ENCODE measurements at places on chromosomes 7 and 10. TPM values are rescaled to one million over a fixed set of nuclear protein-coding genes. Genes with fewer than 3 reads are reported as not detected.
A peak's percentile ranks its signal among the peaks of the same experiment; 100 is the strongest.

The CYP2C19 gene
- total RNA-seq, result 0.12 TPM

The SFTPA2 gene
- total RNA-seq, result not detected

The SFRP5 gene
- total RNA-seq, result not detected

The FOXI2 gene
- not detected for total RNA-seq

The SH2D4B gene
- total RNA-seq, result 0.05 TPM

The GPRIN2 gene
- total RNA-seq, result not detected

The DGKI gene
- total RNA-seq, result 2.7 TPM

The GNGT1 gene
- total RNA-seq, result not detected

DNA sequence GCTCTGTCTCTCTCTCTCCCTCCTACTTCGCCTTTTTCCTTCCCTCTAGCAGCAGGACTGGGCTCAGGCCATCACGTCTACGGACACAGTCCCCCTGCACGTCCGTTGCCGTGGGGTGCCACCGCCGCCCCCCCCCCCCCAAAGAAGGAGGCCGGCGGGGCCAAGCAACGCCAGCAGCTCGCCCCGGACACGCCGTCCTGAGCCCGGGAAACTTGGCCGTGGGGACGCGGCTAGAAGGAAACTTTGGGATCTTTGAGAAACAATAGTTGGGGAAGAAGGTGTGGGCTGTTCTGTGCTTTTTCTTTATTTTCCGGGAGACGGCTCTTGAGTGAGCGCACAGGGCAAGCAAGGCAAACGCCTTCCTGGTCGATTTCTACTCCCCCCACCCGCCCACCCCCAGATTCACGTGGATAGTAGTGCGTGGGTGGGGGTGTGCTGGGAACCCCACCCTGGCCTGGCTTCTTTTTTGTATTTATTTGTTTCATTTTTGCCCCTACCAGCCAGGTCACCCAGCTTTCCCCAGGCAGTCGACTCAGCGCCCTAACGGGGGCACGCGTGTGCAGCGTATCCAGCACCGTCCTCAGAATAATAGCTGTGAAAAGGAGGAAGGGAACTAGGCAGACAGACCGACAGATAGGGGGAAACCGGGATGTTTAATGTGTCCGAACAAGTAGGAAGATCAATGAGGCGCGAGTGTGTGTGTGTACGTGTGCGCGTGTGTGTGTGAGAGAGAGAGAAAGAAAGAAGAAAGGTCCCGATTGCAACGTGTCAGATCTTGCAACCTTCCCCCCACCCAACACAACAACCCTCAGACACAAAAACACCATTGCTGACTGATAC is 1.4 kb downstream of the MXI1 start:
- DNase-seq, result peak; percentile 62

DNA sequence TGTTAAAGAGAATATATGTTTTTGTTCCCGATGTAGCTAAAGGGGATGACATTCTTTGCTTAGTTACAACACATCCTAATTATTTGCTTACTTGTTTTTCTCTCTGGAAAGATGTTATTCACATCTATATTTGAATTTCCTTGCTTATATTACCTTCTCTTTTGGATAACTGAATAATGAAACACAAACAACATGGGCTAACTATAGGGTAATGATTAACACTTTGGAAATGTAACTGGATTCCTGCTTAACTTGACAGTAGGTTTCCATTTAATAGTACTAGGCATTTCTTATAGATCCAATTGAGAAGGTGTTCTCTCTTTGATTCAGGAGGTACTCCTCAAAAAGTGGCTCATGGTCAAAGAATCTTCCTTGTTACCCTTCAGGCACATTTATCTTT is 141.1 kb downstream of the CCSER2 start:
- no peak for DNase-seq

GRCh38 chr7:141451232-141451631 is 100.0 kb upstream of the AGK start:
- no peak for DNase-seq

DNA sequence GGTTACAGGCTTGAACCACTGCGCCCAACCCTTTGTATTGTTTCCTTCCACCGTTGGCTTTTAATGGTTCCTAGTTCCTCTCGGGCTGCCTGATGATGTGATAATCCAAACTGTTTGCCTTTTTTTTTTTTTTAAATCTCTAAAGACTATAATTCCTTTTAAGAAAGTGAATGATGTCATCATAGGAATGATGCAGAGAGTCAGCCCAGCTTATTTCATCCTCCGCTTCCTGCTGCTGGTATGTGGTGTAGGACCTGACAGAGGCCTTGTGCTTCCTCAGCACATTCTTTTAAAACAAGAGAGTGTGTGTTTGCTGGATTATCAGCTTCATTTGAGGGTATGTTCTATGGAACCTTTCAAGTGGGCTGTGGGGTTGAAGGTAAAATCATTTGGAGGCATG is 241.4 kb downstream of the LRMDA start:
- DNase-seq, result no peak

DNA sequence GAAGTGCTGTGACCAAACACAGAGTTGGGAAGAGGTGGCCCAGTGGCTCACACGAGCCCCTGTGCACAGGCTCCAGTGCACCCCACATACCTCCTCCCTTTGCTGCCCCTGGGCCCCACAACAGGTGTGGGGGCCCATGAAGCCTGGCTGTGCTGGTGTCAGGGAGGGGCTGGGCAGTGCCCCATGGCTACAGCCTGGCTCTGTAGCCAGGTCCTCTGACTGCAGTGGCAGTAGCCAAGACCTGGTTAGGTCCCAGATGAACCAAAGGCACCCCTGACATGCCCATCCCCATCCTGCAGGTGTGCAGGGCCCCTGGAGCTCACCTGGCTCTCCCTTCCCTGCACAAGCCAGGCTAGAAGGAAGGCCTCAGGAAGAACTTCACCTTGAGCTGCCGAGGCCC is 176.3 kb downstream of the GRID1 start:
- no peak for DNase-seq

DNA sequence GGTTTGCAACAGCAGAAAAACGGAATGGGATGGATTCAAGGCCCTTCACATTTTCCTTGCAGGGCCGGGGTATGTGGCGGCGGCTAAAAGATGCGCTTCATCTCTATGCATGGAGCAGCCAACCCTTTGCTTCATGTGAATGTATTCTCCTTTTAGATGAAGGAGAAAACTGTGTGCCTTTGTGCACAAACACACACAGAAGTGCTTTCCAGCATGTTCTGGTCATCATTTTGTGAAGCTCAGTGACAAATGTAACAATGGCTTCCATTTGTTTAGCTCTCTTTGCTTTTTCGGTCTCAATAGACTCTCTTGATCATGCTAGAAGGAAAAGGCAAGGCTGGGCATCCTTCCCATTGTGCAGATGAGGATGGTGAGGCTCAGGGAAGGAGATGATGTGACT is 161.7 kb upstream of the MKI67 start:
- DNase-seq, result no peak

GRCh38 chr10:132023092-132023811 is 41.5 kb upstream of the BNIP3 start:
- peak; percentile 86 for DNase-seq

DNA sequence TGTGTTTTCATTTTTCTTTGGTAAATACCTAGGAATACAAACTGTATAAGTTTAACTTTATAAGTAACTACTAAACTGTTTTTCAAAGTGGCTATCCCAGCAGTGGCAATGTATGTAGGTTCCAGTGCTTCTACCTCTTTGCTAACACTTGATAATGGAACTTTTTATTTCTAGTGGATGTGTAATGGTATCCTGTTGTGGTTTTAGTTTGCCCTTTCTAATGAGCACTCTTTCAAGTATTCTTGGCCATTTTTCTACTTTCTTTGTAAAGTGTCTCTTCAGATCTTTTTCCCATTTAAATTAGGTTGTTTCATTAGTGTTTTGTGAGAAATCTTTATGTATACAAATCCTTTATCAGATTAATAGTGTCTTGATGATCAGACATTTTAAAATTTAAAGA is 4.6 kb downstream of the KIF20B start:
- no peak for DNase-seq

DNA sequence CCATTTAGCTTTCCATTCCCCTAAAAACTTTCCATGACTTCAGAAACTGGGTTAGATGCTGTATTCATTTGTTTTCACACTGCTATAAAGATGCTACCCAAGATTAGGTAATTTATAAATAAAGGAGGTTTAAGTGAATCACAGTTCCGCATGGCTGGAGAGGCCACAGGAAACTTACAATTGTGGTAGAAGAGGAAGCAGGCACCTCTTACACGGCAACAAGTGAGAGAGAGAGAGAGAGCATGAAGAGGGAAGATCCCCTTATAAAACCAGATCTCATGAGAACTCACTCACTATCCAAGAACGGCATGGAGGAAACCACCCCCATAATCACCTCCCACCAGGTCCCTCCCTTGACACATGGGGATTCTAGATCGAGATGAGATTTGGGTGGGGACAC is 336.8 kb downstream of the TFEC start:
- DNase-seq, result no peak

DNA sequence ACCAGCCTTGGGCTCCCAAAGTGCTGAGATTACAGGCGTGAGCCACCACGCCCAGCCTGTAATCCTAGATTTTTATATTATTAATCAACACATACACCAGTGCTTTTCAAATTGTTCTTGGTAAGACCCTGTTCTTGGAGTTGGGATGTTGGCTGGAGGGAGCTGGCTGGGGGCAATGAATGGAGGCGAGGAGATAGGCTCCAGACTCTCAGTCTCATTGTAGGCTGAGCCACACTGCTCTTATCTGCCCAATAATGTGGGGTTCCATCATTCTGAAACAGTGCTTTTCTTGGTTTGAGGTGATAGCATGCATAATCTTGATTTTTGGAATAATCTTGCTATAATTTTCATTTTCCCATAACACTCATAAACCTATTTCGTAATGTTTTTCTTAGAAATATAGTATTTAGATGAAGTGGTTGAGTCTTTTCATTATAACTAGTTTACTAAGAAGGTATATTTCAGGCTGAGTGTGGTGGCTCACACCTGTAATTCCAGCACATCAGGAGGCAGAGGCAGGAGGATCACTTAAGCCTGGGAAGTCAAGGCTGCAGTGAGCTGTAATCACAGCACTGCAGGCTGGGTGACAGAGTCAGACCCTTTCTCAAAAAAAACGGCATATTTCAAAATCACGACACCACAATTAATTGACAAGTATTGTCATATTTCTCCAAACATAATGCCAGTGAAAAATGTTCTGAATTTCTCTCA is 65.1 kb upstream of the LYZL2 start:
- DNase-seq, result no peak

DNA sequence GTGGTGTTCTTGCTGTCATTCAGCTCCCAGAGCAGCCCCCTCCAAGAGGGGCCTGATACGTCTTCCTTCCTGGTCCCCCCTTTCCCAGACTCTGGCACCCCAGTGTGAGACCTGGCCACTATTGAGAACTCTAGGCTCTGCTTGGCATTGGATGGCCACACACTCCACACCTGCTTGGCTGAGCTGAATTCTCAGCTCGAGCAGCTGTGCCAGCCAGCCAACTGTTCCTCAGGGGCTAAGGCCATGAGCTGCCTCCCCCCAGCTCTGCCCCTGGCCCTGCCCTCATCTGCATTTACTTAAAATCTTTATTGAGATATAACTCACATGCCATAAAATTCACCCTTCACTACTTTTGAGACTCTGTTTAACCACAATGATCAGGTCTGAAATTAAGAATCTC is 6.7 kb downstream of the TLL2 start:
- DNase-seq, result no peak

DNA sequence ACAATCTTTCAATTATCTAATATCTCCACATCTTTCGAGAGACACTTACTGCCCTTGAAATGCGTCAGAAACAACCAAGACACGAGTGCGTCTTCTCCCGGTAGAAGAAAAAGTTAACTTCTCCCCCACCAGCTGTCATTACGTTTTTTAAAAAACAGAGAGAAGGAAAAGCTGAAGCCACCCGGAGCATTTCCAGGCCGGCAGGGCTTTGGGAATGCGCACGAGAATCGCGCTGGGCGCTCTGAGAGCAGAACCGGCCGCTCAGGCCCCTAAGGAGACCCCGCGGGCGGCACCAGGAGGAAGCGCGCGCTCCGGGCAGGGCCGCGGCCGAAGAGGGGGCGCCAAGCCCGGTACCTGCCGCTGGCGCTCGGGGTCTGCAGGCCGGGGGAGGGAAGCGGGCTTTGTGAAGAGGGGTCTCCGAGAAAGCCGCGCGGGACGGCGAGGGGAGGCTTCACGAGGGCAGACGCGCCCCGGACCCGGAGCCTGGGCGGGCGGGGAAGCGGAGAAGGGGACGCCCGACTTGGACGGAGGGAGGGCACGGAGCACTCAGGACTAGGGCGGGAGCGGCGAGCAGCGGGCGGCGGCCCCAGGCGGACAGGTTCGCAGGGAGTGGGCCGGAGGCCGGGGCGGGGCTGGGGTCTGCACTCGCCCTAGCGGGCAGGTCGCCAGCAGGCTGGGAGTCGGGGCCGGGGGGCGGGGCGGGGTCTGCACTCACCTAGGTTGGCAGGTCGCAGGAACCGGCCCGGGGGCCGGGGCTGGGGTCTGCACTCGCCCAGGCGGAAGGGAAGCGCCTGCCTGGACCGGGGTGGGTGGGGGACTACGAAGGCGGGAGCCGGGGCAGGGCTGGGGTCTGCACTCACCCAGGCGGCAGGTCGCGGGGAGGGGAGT is 932 bp downstream of the ESYT2 start:
- DNase-seq, result peak; percentile 29

GRCh38 chr7:16169537-16169936 is 251.8 kb downstream of the CRPPA start:
- DNase-seq, result no peak

DNA sequence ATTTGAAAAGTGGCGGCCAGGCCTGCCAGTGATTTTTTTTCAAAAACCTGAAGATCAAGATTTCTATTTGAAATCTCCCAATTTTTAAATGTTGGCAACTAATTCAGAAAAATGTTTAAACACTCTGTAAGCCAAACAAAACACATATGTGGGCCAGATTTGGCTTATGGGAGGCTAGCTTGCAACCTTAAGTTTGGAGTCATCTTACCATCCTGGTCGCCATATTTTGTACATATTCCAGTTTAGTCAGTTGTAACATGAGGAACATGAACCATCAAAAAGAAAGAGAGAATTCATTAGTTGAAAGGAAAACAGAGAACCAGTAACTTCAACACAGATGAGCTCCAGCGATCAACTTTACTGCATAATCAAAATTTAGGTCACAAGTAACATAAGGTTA is 115.4 kb downstream of the TMEM26 start:
- no peak for DNase-seq

- no peak for DNase-seq
These were observed 42.9 kb upstream of the HSPA12A start for GRCh38 chr10:116785282-116785681.

- no peak for DNase-seq
These were observed 842 bp downstream of the KBTBD2 start for GRCh38 chr7:32890793-32891042.

GRCh38 chr7:44986218-44987053 is 7.6 kb upstream of the MYO1G start:
- peak; percentile 96 for DNase-seq

DNA sequence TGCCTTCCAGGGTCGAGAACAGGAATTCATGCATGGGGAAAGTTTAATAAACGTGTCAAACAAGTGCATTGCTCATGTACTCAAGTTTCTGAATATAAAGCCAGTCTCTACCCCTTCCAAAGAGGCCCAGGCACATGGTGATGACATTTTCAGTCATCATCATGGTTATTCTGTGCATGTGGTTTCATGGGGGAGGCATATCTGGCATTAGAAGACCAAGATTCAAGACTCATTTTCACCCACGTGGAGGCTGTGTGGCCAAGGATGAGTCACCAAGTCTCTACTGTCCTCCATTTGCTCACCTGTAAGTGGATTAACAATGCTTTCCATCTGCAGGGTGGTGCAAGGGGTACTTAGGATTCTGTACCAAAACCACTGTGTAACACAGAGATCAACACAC is 34.0 kb upstream of the CNPY1 start:
- peak; percentile 35 for DNase-seq

Data from activated naive CD4-positive, alpha-beta T cell treated with anti-CD3 and anti-CD28 coated beads for 36 hours (primary cell).